ENCODE measurements at places on chromosomes 5 and 9. TPM values are rescaled to one million over a fixed set of nuclear protein-coding genes. Genes with fewer than 3 reads are reported as not detected.

The ROR2 gene
- total RNA-seq = 0.12 TPM

The LCN1 gene
- total RNA-seq = not detected

The MZB1 gene
- not detected for total RNA-seq

The RFX3 gene
- total RNA-seq = 3.5 TPM

The LRRC70 gene
- 0.12 TPM for total RNA-seq

The FGF1 gene
- total RNA-seq = 11.5 TPM

The KIF4B gene
- not detected for total RNA-seq

The EMB gene
- total RNA-seq = 0.59 TPM

The FAM221B gene
- not detected for total RNA-seq

The CAVIN4 gene
- total RNA-seq = 0.48 TPM

The EGFL7 gene
- 1.6 TPM for total RNA-seq

The DNAH5 gene
- 2.0 TPM for total RNA-seq

GRCh38 chr5:20524991-20525529 is 537.1 kb upstream of the CDH18 start:
- peak; percentile 6 for DNase-seq

DNA sequence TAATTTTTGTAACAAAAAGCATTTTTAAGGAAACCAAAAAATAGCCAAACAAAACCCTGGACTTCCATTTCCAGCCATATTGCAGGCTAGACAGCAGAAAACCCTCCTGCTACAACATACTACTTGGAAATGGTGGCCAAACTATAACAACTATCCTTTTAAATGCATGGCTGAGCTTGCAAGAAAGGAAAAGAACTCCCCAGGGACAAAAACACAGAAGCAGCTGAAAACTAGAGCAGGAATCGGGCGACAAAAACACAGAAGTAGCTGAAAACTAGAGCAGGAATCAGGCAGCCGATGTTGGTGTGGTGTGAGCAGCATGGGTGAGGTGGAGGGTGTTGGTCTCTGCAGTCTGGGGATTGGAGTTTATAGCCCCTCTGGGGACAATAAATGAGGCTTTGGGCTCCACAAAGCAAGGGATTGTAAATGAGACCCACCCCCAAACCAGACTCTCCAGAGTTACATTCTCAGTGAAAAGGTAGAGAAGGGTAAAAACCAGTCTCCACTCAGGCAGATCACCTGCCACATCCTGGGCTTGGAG is 95.2 kb downstream of the C9orf50 start:
- DNase-seq = no peak

DNA sequence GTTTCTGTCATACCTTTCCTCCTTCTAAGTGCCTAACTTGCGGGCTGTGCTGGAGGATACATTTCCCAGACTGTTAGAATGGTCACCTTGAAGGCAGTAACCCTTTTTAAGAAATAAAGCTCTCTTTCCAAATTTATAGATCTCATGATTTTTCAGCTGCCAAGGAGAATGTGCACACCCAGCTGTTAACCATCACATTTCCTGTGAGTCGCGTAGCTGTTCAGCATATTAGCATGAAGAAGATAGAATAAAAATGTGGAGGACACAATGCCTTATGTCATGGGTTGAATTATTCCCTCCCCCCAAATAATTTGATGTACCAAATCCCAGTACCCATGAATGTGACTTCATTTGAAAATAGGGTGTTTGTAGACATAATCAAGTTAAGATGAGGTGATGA is 729.4 kb downstream of the MTRR start:
- DNase-seq = no peak

GRCh38 chr5:73701566-73701965 is 75.6 kb downstream of the ARHGEF28 start:
- no peak for DNase-seq

DNA sequence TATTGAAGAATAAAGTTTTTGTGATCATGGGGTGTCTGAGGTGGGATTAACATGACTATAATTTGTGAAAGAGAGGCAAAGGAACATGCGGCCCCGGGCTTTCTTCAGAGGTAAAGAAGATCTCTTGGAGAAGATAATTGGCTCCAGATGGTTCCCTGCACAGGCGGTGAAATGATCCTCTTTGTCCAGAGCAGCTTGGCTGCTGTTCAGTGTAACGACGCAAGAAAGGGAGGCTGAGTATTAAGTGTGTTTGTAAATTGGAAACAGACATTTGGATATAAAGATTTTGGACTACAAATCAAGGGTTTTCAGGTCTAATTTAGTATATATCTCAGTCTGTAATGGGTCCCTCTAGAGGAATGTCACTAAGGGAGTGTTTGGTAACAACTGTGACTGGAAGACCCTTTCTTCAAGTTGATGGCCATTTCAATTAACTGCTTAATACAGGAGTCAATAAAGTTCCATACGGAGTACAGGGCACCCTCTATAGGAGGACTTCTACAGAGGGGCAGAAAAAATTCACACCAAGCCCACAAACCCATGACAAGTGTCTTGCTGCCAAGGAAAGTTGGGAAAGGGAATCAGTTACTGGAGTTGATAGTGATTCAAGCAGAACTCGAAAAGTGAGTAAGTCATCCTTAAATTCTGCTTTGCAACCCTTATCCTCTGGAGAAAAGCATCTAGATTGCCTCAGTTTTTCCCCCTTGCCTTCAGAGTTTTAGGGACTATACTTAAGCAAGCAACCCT is 4.1 kb downstream of the EQTN start:
- DNase-seq = peak; percentile 37

DNA sequence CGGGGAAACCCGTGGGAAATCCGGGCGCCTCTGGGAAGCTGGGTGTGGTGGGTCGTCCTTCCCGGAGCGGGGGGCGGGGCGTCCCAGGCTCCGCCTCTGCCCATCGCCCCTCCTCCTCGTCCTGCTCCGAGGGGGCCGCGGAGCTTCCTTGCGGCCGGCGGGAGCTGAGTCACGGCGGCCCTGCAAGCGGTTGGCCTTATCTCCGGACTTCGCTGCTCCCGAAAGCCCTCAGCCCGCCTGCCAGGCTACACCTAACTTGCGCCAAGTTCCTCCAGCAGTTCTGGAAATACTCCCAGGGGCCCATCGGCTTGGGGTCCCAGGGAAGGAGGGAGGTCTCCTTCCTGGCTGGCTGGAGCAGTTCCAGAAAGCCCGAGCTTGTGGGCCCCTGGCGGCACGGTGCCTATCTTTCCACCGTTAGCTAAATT is 54.1 kb upstream of the CDKN2AIPNL start:
- peak; percentile 91 for DNase-seq

DNA sequence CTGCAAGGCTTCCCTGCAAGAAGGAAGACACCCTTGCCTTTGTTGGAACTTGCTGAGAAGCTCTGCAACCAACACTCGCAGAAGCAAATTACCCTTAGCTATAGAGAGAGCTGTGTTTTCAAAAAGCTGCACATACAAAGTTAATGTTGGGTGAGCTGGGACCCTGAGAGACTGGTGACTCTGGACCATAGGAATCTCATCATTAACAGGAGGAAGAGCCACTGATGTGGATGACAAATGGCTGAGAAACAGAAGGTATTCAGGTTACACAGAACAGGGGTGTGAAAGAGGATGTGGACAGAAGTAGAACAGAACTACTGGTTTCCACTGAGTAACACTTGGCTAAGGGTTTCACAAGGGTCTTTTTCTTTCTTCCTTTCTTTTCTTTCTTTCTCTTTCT is 493.5 kb downstream of the IRX1 start:
- DNase-seq = no peak

- no peak for DNase-seq
These were observed 75.8 kb downstream of the GOLPH3 start for GRCh38 chr5:32098291-32098690.

GRCh38 chr5:173903396-173904140 is 15.4 kb downstream of the CPEB4 start:
- DNase-seq = no peak

GRCh38 chr5:173514661-173515060 is 101.8 kb downstream of the BOD1 start:
- DNase-seq = no peak

DNA sequence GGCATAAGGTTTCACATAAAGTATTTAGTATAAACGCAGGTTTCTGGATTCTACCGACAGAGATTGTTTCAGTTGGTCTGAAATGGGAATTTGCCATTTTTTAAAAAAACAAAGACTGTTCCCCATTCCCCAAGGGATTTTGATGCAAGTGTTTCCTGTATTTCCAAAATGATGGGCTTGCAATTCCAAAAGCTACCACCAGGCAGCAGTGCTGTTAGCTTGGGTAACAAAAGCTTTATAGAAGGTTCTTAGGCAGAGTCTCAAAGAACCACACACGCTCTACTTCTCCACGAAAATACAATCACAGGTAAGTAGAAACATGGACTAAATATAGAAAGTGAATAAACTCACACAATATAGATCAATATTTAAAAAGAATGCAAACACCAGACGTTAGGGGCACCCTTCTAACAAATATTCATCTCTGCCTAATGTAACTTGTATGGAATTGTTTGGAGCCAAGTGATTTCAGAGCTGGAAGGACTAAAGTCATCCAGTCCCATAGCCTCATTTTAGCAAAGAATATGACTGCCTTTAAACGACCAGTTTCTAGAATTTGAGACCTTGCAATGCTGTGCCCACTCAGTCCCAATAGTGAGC is 154.3 kb downstream of the SPOCK1 start:
- DNase-seq = peak; percentile 55

- no peak for DNase-seq
These were observed 374.1 kb downstream of the ELAVL2 start for GRCh38 chr9:23451802-23452418.

- no peak for DNase-seq
These were observed 252.2 kb downstream of the NR2F1-AS1 start for GRCh38 chr5:93328833-93329232.

DNA sequence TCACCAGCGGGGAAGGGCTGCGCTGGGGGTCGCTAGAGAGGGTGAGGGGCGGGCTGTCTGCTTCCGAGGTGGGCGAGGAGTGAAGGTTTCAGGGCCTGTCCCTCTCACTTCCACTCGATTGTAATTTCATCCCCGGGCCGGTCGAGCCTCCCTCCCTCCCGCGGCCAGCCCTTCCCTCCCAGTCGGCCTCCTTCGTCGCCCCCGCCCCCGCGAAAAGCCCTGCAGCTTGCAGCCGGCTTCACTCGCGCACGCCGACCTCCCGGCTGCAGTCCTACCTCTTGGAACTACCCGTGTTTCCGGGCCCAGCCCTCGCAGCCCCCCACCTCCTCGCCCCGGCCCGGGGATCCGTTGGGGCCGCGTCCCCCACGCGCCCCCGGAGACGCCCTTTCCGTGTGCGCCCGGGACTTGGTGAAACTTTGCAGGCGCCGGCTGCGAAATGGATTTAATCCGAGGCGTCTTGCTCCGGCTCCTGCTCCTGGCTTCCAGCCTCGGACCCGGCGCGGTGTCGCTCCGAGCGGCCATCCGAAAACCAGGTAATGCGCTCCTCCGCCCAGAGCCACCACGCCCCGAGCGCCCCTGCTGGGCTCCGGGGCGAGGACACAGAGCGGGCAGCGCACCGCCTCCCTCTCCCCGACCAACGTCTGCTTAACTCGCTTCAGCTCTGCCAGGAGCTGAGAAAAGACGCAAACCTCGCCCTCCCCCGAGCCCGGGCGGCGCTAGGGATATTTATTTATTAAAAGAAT is at the start of gene EGFLAM:
Gene EGFLAM, plus strand, starts transcription at position 241 of the 743 bp plus-strand sequence. Its CDS starts 196 bp downstream, at position 437.
- DNase-seq = no peak

GRCh38 chr5:3325201-3325971 is 270.2 kb upstream of the IRX1 start:
- peak; percentile 81 for DNase-seq

- DNase-seq = no peak
These were observed 18.0 kb upstream of the CXCL14 start for GRCh38 chr5:135596788-135597187.

DNA sequence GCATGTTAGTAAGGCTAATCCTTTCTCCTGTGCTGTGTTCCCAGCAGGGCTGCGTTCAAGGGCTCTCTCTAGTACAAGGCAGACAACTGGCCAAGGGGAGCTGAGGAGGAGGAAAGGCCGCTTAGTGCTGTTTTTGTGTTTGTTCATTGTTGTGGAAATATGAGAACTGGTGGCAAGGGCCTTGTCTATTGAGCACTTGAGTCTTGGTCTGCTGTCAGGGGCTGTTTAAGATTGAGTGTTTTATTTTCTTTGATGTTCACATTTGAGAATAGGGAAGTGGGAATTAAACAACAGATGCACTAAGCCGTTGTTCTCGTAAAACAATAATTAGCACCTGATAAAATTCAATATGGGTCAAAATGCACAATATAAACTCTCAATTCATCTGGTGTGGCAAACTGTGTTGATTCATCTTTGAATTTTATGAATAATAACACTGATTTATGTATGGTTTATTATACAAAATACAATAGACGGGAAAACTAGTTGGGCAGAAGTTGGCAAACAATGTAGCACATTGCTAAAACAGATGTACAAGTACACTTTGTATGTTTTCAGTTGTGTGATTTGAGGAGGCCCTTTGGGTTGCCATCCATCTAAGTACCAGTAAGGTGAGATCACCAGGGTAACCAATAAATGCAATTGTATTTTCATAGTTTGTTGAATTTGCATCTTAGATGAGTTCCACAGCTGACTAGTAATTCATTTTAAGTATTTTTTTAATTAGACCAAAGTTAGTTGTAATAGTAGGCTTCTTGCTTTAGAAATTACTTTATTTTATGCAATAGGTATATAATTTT is 97.6 kb upstream of the GRHPR start:
- DNase-seq = no peak

- no peak for DNase-seq
These were observed 25.2 kb downstream of the OCLN start for GRCh38 chr5:69517763-69518212.

DNA sequence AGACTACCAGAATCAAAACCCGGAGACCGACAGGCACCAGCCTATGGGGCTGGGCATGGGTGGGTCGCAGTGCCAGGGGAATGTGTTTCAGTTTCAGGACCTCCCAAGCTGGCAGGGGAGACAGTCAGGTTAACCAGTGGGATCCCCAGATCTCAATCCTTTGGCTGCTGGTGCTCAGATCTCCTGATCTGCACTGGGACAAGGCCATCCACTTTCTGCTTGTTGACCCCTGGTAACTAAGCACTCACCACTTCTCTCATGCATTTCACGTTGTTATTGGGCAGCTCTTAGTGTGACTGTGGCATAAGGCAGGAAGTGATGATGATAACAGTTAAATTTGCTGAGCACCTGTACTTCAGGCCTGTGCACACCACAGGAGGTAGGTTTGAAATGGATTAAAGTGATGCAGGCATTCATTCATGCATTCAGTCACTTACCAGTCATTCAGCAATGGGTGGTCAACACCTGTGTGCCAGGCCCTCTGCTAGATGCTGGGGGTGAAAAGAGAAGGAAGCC is 42.1 kb upstream of the STXBP1 start:
- peak; percentile 48 for DNase-seq

DNA sequence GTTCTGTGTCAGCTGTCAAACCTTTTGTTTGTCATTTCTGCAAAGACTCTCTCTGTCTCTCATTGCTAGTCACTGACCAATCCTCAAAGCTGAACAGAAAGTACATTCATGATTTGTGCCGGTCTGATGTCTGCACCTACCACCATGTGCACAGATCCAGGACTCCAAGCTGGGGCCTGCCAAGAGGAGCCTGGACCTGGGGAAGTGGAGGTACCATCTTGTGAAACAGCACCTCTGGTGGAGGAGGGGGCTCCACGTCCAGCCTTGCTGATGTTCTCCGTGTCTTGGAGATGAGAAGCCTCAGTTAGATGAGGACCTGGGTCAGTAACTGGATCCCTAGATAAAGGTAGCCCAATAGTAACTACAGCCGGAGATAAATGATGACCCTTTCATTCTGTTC is 98.9 kb downstream of the TENT4A start:
- no peak for DNase-seq

All from RPMI7951 (cell line).